NCI-H2107 (cell line): ENCODE measurements at places on chromosomes 12 and 14.

GRCh38 chr12:43760396-43760795, 1.6 kb downstream of the IRAK4 start:
- DNase-seq = no peak

- DNase-seq = no peak
Measured at GRCh38 chr14:52901357-52901980, 49.4 kb downstream of the FERMT2 start.

GRCh38 chr14:36069535-36069900, 107.0 kb downstream of the PTCSC3 start:
- DNase-seq = peak; percentile 76

GRCh38 chr12:57101892-57102695, 9.1 kb downstream of the STAT6 start:
- DNase-seq = no peak

- peak; percentile 21 for DNase-seq
Measured at GRCh38 chr14:77707355-77707723, 484 bp downstream of the ALKBH1 start.

GRCh38 chr14:56959869-56960268, 149.6 kb upstream of the OTX2 start:
- no peak for DNase-seq

DNA sequence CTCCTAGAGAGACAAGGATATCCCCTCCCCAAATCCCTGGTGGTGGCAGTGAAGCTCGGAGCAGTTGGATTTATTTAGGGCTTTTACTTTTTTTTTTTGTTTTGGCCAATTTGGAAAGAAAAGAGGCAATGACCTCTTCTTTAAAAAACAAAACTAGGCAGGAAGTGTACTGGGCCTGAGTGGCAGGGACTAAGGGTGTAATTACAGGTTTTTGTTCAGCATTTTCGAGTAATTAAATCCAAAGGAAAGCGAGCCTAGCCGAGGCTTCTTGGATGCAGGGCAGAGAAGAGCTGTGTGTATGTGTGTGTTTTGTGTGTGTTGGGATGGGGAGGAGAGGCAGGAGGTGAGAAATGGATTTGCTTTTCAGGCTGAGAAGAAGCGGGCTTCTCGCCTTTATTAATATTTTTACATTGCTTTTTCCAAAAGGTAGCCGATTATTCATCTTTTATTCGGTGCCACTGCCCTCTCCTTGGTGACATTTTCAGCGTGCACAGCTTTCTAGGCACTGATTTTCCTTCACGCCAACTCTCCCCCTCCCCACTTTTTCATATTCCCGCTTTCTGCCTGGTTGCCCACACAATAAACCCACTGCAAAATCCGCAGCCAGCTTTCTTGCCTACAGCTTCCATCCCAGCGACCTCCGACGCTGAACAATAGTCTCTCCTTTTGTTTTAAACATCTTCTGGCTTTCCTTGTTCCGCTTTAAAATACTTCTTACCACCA, 8.9 kb upstream of the IRF2BPL start:
- DNase-seq = no peak

DNA sequence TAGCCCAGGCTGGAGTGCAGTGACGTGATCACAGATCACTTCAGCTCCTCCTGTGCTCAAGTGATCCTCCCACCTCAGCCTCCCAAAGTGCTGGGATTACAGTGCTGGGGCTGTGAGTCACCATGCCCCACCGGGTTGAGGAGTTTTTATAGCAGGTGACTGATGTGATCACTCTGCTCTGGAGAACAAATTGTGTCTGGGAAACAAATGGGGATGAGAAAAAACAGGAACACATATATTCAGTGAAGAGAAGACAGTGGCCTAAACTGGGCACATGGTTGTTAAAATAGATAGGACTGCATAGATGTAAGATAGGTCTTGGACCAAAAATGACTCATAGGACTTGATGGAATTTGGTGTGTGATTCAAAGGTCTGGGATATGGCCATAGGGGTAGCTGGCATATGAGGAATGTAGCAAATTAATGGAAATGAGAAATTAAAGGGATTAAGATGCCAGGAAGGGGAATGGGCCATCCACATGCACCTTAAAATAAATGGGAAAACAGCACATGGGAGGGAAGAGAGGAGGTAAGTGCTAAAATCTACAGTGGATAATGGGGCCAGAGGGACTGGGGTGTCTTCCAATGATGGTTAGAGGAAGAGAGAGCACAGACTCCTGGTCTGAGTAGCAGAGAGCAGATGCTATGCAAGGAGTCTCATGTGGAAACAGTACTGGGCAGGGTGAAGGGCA, 11.2 kb downstream of the BCAT1 start:
- DNase-seq = no peak

- no peak for DNase-seq
Measured at GRCh38 chr14:50812856-50813543, 18.0 kb downstream of the NIN start.

DNA sequence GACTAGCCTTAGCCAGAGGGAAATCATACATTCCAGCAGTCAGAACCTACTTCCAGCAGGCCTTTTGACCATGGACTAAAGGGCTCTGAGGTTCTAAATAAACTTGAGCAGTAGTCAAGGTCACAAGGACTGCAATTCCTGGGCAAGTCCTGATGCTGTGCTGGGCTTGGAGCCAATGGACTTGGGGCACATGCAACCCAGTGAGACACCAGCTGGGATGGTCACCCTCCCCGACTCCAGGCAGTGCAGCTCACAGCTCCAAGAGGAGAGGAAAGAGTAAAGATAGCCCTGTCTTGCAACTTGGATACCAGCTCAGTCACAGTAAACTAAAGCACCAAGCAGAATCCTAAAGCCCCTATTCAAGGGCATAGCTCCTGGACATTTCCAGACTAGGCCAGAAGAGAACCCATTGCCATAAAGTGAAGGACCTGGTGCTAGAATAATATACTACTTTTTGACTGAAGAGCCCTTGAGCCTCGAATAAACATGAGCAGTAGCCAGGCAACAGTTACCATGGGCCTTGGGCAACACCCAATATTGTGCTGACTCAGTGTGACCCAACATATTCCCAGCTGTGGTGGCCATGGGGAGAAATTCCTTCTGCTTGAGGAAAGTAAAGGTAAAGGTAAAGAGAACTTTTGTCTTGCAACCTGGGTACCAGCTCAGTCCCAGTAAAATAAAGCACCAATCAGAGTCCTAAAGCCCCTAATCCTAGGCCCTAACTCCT, 226.2 kb upstream of the CLEC14A start:
- no peak for DNase-seq

DNA sequence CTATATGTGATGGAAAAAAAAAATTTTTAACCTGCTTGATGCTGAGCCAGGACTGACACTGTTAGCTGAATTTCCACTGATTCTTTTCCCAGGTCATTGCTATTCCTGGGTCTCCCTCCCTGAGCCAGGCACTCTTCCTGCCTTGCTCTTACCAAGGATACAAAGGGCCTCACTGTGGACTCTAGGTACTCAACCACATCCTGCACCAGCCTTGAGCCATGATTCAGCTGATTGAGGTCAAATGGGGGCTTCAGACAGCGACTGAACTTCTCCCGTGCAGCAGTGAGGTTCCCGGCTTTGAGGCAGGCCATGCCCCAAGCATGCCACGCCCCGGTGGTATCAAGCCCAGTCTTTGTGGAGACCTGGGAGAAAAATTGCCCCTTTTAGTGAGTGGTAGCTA, 54.3 kb downstream of the ZFYVE26 start:
- DNase-seq = no peak

- DNase-seq = no peak
Measured at GRCh38 chr14:55031190-55031589, 4.2 kb downstream of the SOCS4 start.

DNA sequence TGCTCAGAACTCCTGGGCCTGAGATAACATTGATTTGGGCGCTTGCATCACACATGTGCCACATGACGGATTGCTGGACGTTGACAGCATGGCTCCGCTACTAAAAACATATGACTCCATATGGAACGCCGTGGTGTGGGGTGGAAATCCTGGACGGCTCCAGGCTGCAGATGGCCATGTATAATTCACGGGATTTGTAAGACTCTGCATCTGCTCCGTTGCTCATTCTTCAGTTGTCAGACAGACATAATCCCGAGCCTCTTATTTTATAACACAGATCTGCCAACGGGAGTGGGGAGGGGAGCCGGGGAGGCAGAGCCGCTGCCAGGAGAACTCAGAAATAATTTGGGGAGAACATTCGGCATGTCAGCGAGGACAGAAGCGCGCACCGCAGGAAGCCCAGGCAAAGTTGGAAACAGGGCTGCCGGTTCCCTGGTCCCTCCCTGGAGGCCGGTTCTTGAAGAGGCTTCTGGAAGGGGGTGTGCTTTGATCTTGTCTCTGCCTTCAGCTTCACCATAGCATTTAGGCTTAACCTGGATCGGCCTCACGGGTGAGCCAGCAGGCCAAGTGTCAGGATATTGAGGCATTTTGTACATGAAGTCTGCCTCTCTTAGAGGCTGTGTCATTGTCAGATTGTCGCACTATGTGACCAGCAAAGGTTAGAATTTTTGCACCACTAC, 45.8 kb upstream of the MYL2 start:
- DNase-seq = no peak

DNA sequence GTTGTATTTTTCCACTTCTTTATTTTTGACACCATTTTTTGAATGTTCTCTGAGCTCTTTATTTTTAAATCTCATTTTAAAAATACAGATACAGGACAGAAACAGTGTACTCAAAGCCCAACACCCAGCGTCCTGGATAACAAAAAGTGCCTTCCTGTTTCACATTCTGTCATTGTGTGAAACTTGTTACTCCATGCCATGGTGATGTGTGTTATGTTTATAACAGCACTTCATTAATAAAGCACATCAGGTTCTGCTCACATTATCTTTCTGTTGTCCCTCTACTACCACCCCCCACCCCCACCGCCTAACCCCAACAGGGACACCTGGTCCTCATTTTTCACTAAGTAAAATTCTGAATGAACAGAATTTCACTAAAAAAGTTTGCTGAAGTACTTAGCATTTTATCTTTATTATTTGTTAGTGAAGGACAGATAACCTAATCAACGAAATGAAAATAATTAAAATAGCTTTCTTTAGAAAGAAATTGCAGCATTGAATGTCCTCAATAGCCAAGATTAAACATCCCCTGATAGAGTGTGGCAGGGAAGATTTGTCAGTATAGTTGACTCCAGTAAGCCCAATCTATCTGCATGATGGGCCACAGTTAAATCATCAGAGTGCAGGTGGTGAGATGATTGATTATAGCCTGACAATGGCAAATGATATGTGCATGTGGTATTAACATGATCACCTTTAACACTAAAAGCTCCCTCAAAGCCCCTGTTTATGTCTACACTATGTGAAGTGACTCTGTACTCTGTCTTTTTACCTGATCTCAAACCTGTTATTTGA, 153.9 kb downstream of the ACSS3 start:
- no peak for DNase-seq

DNA sequence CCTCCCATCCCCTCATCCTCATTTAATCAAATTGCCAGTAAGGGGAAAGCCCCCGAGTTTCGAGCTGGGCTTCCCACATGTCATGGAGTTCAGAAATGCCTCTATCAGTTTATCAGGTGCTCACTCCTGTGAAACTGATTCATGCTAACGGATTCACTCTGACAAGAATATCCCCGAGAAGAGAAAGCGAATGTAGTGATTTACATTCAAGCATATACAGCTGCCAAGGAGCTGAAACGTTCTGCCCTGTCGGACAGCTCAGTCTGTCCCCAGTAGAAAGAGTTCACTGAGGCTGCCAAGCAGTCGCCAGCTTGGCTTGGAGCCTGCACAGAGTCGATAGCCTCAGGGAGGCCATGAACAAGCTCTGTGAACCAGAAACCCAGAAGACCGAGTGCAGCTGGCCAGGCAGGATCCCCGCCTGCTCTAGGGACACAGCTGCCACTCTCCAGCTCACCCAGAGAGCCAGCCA, 88.4 kb downstream of the TMCC3 start:
- DNase-seq = peak; percentile 5

DNA sequence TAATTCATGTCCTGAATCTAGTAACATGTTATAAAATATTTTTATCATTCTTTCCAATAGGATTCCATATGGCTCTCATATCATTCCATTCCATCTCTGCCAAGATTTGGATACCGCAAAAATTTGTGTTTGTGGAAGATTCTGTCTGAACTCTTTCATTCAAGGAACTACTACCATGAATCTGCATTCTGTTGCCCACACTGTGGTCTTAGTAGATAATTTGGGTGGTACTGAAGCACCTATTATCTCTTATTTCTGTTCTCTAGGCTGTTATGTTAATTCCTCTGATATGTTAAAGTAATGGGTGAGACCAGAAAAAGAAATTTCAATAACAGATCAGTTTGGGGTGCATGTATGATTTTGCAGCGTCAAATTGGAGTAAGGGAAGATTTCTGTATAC, 6.2 kb downstream of the RPL36AL start:
- no peak for DNase-seq
